ENCODE measurements at places on chromosomes 3 and 15. TPM values are rescaled to one million over a fixed set of nuclear protein-coding genes. Genes with fewer than 3 reads are reported as not detected.

DNA sequence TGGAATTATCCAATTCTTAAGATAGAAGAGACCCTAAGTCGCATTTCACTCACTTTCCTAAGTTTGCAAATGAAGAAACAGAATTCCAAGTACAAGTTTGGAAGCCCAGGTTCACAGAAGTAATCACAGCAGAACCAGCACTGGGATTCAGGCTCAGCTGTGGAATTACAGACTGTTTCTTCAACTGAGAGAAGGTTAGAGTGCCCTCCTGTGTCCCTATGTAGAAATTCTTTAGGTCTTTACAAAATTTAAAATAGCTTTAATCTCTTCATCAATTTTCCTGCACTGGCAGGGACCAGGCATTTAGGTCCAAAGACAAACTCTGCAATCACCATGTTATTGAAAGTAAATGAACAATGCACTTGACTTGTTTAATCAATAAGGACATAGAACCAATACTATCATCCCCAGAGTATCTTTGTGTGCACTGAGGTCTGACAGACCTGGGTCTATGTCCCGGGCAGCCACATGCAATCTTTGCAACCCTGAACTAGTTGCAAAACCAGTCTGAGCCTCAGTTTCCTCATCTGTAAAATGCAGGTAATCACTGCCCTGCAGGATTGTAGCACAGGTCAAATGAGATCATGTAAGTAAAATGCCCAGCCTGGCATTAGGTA is 96.3 kb upstream of the ZBED2 start:
- no peaks in the 10 kb centered on the region for H3K36me3 ChIP-seq
- no peak for DNase-seq
- no peaks in the 10 kb centered on the region for H3K4me1 ChIP-seq
- H3K27me3 ChIP-seq: peaks cover 4% of the 10 kb centered on the region
- no peak overlapping the region for H3K4me3 ChIP-seq
- no peak overlapping the region for H3K27ac ChIP-seq

- no peaks in the 10 kb centered on the region for H3K4me1 ChIP-seq
- H3K27me3 ChIP-seq: no peaks in the 10 kb centered on the region
- H3K36me3 ChIP-seq: no peaks in the 10 kb centered on the region
- no peak for DNase-seq
Observed at GRCh38 chr3:16447135-16447534, 66.4 kb downstream of the RFTN1 start.

- H3K36me3 ChIP-seq: peaks cover 2% of the 10 kb centered on the region
- no peaks in the 10 kb centered on the region for H3K27me3 ChIP-seq
- H3K27ac ChIP-seq: no peak overlapping the region
- H3K4me3 ChIP-seq: no peak overlapping the region
- DNase-seq: no peak
Observed at GRCh38 chr3:32495085-32495484, 7.6 kb downstream of the CMTM6 start.

The BBS4 gene
- total RNA-seq: 17.9 TPM

GRCh38 chr3:38253704-38254103 is 11.9 kb upstream of the SLC22A13 start:
- no peak overlapping the region for H3K27ac ChIP-seq
- H3K4me3 ChIP-seq: no peak overlapping the region
- H3K4me1 ChIP-seq: no peaks in the 10 kb centered on the region

The CCDC66 gene
- total RNA-seq: 11.1 TPM

The CATSPER2 gene
- 3.5 TPM for total RNA-seq

DNA sequence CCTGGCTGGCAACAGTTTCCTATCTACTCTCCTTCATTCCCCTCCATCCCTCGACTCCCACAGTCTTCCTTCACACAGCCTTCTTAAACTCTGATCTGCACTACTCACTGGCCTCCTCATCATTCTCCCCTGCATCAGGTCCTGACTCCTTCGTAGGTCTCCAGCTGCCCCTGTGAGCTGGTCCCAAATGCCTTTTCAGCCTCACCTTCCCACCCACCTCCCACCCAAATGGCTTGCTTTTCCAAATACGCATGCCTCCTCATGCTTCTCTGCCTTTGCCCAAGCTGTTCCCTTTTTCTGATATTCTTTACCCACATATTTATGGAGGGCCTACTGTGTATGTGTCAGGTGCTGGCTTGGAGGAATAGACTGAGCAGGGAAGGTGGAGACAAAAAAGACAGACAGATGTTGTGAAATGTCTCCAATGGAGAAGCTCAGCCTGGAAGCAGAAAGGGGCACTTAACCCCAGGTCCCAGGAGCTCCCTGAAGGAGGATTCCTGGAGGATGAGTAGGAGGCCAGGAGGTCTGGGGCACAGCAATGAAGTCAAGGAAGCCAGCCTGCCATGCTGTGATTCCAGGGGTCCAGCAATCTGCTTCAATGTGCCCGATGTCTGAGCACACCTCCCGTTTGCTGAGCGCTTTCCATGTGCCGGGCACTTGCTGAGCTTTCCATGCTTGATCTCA is 252.2 kb downstream of the SHQ1 start:
- H3K27me3 ChIP-seq: peaks cover 2% of the 10 kb centered on the region
- DNase-seq: no peak
- no peaks in the 10 kb centered on the region for H3K36me3 ChIP-seq
- no peaks in the 10 kb centered on the region for H3K4me1 ChIP-seq
- H3K27ac ChIP-seq: no peak overlapping the region

The TRPM1 gene
- total RNA-seq: not detected

The GRAMD1C gene
- 3.9 TPM for total RNA-seq

The RAB7A gene
- 386 TPM for total RNA-seq

DNA sequence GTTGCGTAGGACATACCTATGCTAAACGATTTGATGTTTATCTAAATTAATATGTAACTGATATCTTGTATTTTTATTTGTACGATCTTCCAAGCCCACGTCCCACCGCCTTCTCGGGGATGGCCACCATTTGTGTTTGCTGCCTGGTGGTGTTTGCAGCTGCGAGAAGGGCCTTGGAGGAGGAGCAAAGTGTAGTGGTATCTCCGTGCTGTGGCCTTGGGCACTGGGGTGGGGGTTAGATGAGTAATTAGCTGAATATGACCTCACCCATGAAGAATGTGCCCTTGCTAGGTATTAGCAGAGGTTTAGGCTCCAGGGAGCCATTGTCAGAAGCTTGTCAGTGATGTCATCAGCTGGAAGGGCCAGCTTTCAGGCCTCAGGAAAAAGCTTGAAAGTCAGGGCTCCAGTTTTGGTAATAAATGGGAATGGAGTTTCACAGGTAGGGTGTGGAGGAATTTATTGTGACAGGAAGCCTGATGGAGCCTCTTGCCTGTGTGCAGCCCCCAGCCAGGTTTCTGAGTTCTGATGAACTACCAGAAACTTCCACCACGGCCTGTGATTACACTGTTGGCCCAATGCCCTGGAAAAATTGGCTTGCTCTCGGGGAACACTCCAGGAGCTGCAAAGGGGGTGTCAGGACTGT is 41.0 kb downstream of the FLNB start:
- peak overlapping the region; percentile 16 for H3K4me3 ChIP-seq
- DNase-seq: peak; percentile 89
- H3K27ac ChIP-seq: peak overlapping the region; percentile 97
- no peaks in the 10 kb centered on the region for H3K36me3 ChIP-seq

- H3K4me1 ChIP-seq: no peaks in the 10 kb centered on the region
- no peak for DNase-seq
- H3K36me3 ChIP-seq: no peaks in the 10 kb centered on the region
- H3K4me3 ChIP-seq: no peak overlapping the region
- H3K27ac ChIP-seq: no peak overlapping the region
Observed at GRCh38 chr3:99957151-99957796, 139.6 kb downstream of the CMSS1 start.

DNA sequence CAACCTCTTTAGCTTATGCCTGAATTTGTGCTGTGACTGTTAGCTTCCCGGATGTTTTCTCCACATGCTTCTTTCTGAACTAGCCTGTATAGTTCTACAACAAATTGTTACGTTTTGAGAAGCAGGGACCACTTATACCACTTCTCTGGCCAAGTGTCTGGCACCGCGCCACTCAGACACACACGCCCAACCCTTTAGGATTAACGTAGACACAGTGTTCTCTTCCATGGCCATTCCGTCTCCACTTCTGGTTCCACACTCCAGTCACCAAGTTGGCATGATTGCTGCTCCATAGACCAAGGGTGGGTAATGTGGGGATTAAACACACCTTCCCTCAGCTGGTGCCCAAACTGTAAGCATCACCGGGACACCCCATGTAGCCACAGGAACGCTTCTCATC is 755 bp upstream of the TMEM108 start:
- H3K27me3 ChIP-seq: peaks cover 41% of the 10 kb centered on the region
- H3K27ac ChIP-seq: no peak overlapping the region
- peaks cover 19% of the 10 kb centered on the region for H3K4me1 ChIP-seq

DNA sequence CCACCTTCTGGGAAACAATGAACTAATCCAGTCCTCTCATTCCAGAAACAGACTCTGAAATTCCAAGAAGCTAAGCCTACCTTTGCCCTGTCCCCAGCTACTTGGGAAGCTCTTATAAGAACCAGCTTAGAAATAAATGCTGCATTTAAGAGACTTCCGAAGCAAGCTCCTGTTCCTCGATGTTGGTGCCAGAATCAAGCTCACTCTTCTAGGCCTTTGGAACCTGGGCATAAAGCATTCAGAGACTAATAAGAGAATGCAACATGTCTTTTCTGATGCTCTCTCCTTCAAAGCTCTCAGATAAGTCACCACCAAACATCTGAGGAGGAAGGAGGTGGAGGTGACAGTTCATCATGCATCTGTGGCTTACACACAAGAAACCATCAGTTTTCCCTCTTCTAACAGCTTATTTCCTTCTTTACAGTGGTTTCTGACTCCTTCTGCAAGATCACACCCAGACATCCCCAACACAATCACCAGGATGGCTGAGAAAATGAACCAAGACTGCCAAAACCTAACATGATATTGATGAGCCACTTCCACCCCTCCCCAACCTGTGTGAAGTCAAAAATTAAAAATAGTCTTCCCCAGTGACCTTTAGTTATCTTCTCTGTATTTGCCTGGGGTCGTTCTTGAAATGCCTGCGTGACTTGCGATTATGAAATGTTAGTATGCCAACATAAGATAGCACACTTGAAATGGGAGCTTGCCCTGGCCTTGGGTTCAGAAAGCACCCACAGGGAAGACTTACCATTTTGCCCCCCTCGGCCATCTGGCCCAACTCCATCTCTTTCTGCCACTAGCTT is 11.5 kb downstream of the ARHGEF3 start:
- no peak overlapping the region for H3K27ac ChIP-seq
- no peak overlapping the region for H3K4me3 ChIP-seq
- no peaks in the 10 kb centered on the region for H3K4me1 ChIP-seq
- DNase-seq: no peak
- H3K36me3 ChIP-seq: no peaks in the 10 kb centered on the region
- no peaks in the 10 kb centered on the region for H3K27me3 ChIP-seq

- H3K4me1 ChIP-seq: no peaks in the 10 kb centered on the region
- H3K27ac ChIP-seq: no peak overlapping the region
- no peak for DNase-seq
- no peak overlapping the region for H3K4me3 ChIP-seq
- H3K36me3 ChIP-seq: no peaks in the 10 kb centered on the region
Observed at GRCh38 chr3:150033721-150034120, 63.0 kb upstream of the PFN2 start.

GRCh38 chr3:65742914-65743313 is 295.8 kb downstream of the MAGI1 start:
- no peaks in the 10 kb centered on the region for H3K4me1 ChIP-seq
- H3K27me3 ChIP-seq: no peaks in the 10 kb centered on the region
- no peak for DNase-seq
- H3K36me3 ChIP-seq: no peaks in the 10 kb centered on the region

The C3orf20 gene
- total RNA-seq: not detected

- no peak overlapping the region for H3K4me3 ChIP-seq
- H3K36me3 ChIP-seq: no peaks in the 10 kb centered on the region
- DNase-seq: no peak
- H3K27ac ChIP-seq: no peak overlapping the region
- no peaks in the 10 kb centered on the region for H3K4me1 ChIP-seq
Observed at GRCh38 chr15:34644061-34644460, 60.6 kb upstream of the GOLGA8B start.

DNA sequence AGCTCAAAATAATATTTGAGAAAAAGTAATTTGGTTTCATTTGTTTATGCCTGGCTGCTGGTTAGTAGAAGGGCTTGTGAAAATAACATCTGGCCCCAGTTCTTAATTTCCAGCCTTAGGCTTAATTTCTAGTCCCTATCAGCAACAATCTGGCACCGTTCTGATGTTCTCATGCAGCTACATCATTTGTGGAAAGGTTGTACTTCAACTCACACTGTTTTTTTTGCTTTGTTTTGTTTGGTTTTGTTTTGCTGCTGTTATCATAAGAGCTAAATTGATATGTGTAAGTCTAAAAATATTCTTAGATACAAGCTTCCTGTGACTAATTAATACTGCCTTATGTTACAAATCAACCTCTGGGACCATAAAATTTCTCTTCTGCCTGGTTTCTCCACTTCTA is 8.9 kb downstream of the CPA3 start:
- H3K4me1 ChIP-seq: no peaks in the 10 kb centered on the region
- peaks cover 7% of the 10 kb centered on the region for H3K27me3 ChIP-seq
- no peak overlapping the region for H3K27ac ChIP-seq
- no peak overlapping the region for H3K4me3 ChIP-seq
- DNase-seq: no peak

- no peaks in the 10 kb centered on the region for H3K4me1 ChIP-seq
- no peaks in the 10 kb centered on the region for H3K27me3 ChIP-seq
- no peak for DNase-seq
- H3K4me3 ChIP-seq: no peak overlapping the region
- H3K27ac ChIP-seq: no peak overlapping the region
Observed at GRCh38 chr3:37770938-37771918, 90.5 kb upstream of the CTDSPL start.

GRCh38 chr3:99902091-99902490 is 84.4 kb downstream of the CMSS1 start:
- H3K4me3 ChIP-seq: no peak overlapping the region
- H3K4me1 ChIP-seq: peaks cover 18% of the 10 kb centered on the region
- DNase-seq: no peak
- H3K36me3 ChIP-seq: no peaks in the 10 kb centered on the region
- H3K27ac ChIP-seq: peak overlapping the region; percentile 61

GRCh38 chr15:38733331-38733730 is 168.7 kb upstream of the RASGRP1 start:
- H3K36me3 ChIP-seq: no peaks in the 10 kb centered on the region
- H3K27ac ChIP-seq: no peak overlapping the region
- no peaks in the 10 kb centered on the region for H3K4me1 ChIP-seq
- no peaks in the 10 kb centered on the region for H3K27me3 ChIP-seq
- no peak overlapping the region for H3K4me3 ChIP-seq

GRCh38 chr15:75903331-75904239 is at the start of gene FBXO22:
Gene FBXO22 (plus strand): TSS chr15:75903878. CDS start chr15:75903964, 86 bp downstream.
- H3K27me3 ChIP-seq: no peaks in the 10 kb centered on the region
- H3K4me1 ChIP-seq: peaks cover 31% of the 10 kb centered on the region
- peak within 1 kb of the TSS; percentile 74 for H3K4me3 ChIP-seq
- peak within 1 kb of the TSS; percentile 97 for H3K27ac ChIP-seq
- peak; percentile 67 for DNase-seq

GRCh38 chr3:107284612-107285011 is 92.6 kb upstream of the CCDC54 start:
- H3K27ac ChIP-seq: no peak overlapping the region
- no peaks in the 10 kb centered on the region for H3K4me1 ChIP-seq
- no peak for DNase-seq
- H3K4me3 ChIP-seq: no peak overlapping the region
- no peaks in the 10 kb centered on the region for H3K36me3 ChIP-seq

DNA sequence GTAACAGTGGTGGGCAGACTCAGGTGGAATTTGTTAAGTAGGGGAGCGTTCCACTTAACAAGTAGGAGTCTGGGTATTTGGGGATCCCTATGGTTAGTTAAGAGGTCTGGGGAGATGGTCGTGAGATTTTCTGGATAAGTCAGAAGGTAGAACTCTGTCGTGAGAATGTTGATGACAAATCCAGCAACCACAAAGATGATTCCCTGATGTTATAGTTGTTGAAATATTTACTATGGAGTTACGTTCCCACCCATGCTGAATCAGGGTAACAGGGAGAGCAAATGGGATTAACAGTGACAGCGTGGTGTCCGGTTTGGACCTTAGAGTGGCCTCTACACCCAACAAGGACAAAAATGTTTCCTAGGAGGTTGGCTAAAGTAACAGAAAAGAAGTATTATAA is 110.8 kb downstream of the MFSD1 start:
- DNase-seq: no peak
- no peaks in the 10 kb centered on the region for H3K36me3 ChIP-seq
- H3K4me1 ChIP-seq: no peaks in the 10 kb centered on the region
